ENCODE measurements at places on chromosomes 5 and 9.
A peak's percentile ranks its signal among the peaks of the same experiment; 100 is the strongest.

DNA sequence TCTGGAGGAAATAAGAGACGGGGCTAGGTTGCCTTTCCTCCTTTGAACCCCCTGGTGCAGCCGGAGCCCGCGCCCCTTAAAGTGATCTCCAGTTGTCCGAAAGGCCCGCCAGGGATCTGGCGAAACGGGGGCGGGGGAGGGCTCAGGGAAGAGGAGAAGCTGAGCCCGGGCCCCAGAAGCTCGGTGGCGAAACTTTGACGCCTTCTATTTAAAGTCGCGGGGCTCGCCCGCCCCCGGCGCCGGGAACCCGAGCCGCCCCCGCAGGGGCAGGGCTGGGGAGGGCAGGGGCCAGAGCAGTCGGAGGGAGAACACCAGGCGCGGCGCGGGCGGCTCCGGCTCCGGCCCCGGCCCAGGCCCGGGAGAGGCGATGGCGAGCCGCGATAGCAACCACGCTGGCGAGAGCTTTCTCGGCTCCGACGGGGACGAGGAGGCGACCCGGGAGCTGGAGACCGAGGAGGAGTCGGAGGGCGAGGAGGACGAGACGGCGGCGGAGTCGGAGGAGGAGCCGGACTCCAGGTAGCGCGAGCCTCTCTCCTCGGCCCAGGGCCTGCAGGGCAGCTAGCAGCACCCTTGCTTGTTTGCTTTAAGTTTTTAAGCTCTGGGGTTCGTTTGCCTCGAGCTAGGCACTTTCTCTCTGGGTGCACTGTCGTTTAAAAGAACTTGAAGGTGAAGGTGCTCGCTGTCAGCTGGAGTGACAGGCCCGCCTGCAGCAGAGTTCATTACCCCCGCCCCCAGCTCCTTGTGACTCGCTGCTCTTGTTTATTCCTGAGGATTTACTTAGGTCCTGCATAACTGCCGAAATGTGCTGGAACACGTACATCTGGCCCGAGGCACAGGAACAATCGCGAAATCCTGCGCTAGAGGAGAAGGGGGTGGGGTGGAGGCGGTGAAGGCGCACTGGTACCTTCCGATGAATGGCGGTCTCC, at the start of gene CMYA5:
CMYA5 (plus strand) TSS at position 296 of the 926 bp plus-strand sequence; CDS start at position 368, 72 bp downstream.
- no peak for DNase-seq

GRCh38 chr5:122228728-122229392, 83.2 kb upstream of the SNCAIP start:
- DNase-seq, result no peak

GRCh38 chr5:146641941-146642340, 126.0 kb upstream of the GPR151 start:
- DNase-seq, result no peak

DNA sequence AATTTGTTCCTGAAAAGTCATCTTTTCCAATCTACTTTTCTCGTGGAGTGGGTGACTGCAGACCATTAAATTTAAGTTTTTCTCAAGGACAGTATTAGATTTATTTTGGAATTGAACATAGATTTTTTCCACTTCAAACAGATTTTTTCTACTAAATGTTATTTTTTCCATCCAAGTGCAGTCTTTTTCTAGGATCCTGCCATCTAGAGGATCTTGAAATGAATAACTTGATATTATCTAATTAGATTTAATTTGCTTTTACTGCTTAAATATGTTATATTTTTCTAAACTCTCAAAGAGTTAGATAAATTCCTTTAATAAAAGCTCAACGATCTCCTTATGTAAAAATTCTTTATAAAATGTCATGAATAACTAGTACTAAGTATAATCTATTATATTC, 136.9 kb upstream of the PRR16 start:
- DNase-seq, result no peak

DNA sequence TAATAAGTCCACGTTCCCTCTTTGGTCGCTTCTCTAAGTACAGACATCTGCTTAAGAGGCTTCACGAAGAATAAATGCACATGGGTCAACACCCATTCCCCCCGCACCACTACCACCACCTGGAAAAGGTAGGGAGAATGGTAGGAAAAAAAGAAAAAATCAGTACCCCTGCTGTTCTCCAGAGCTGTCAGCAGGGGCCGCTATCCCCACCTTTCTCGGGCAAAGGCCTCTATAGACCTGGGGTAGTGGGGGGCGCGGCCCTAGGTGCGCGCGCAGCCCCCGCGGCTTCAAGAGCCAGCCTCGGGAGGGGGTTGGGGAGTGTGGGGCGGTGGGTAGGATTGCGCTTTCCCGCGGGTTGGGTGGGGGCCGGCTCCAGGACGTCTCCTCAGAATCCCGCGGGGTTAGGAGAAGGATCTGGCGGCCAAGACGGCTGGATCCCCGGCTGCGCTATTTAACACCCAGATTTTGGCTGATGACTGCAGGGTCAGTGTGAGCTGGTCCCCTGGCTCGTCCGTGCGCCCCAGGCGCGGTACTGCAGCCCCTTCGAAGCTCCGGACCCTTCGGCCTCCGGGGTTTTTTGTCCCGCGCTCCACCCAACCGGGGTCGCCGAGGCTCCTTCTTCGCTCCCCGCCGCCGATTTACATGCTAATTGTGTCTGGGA, 1.6 kb upstream of the SEMA6A start:
- DNase-seq, result no peak

- no peak for DNase-seq
Observed at GRCh38 chr5:118466418-118466817, 521.9 kb downstream of the DTWD2 start.

DNA sequence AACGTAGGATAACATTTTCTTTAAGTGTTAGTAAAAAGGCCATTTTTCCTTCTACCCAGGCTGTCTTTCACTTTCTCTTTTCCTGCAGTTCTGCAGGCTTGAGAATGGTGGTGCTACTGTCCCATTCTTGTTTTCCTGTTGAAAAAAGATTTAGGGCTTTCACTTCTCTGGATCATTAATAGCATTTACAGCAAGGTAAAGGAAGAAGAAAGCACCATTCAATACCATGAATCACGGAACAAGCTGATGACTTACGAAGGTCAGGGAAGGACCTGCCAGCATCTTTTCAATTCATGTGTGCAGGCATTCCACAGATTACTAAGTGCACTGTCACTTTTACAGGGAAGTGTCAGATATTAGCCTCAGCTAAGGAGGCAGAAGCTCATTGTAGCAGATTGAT, 292.8 kb downstream of the YTHDC2 start:
- no peak for DNase-seq

GRCh38 chr9:87564791-87565241, 67.1 kb downstream of the DAPK1 start:
- DNase-seq, result no peak

DNA sequence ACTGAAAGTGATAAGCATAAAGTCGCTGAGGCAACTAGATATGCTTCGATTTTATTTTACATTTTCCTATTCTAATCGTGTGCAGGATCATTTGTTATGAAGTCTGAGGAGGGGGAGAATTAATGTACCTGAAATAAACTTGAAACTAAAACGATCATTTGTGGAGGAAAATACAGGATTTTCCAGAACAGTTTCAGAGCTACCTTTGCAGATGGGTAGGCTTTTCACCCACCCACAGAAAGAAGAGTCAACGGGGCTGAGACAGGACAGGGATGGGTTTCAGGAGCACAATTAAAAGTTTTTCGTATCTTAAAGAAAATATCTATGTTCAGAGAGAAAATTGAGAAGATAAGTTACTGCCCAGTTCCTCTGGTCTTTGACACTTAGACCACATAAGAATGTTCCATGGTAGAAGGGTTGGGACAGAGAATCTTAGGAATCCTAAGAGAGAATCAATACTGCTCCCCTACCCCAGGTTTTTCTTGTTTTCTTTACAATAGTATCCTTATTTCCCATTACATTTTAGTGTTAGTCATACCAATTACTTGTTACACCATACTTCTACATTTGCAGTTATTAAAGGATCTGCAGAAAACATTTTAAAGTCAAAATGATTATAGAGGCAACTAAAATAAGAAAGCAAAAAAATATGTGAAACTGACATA, 211.4 kb downstream of the DEPDC1B start:
- DNase-seq, result no peak

- DNase-seq, result no peak
Observed at GRCh38 chr9:119689879-119690278, 320.6 kb upstream of the BRINP1 start.

- DNase-seq, result no peak
Observed at GRCh38 chr5:130213607-130214006, 309.3 kb downstream of the CHSY3 start.

- no peak for DNase-seq
Observed at GRCh38 chr5:91151947-91152346, 231.2 kb downstream of the ARRDC3 start.

GRCh38 chr9:98921732-98922131, 22.0 kb upstream of the COL15A1 start:
- no peak for DNase-seq

DNA sequence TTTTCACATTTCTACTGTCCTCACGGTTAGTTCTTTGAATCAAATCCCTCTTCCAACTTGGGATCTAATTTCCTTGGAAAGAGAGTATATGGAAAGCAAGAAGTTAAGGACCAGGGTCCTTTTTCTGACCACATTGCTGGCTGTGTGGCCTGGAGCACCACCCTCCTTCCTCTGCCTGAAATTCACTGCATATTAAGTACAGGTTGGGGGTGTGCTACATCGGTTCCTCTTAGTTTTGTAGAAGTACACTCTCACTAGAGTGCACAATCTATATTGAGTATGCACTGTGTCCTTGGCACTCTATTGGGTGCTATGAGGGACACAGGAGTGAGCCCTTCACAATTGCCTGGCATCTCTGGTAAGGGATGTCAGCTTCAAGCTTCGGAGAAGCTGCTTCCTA, 53.8 kb upstream of the KLF9 start:
- no peak for DNase-seq

- no peak for DNase-seq
Observed at GRCh38 chr9:90245661-90246060, 397.0 kb downstream of the DIRAS2 start.

DNA sequence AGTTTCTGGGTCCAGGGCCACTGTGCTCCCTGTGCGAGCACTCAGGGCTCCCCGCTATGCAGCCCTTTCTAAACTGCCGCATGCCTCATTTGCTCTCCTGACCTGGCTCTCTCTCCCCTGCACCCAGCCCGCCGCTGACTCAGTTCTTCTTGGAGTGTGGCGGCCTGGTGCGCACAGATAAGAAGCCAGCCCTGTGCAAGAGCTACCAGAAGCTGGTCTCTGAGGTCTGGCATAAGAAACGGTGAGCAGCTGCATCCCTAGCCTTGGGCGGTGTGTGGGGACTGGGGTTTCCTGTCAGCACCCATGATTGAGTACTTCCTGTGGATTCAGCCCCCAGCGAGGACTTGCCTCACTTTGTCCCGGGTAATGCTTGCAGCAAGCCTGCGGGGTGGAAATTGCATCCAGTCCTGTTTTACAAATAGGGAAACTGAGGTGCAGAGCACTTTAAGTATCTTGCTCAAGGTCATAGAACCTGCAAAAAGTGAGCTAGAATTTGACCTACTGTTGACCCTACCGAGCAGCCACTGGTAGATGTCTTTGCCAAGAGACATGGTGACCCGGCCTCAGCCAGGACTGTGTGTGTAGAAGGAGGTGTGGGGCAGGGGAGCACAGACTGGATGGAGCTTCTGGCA, 27.9 kb downstream of the USP20 start:
- no peak for DNase-seq

DNA sequence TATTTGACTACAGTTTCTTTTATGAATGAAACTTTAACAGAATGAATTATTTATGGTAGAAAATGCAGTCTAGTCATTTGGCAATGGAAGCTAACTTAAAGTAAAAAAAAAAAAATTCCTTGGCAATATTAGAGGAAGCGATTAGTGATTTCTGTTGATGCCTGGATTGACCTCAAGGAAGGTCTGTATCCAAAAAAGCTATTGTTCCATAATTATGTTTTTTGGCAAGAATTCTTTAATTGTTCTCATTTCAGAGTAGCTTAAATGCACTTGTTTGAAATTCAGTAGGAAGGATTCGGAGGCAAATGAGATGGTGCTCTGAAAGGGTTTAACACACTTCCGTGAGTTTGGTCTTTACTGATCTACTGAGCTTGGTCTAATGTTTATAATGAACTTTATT, 61.8 kb downstream of the ITGA1 start:
- DNase-seq, result no peak

DNA sequence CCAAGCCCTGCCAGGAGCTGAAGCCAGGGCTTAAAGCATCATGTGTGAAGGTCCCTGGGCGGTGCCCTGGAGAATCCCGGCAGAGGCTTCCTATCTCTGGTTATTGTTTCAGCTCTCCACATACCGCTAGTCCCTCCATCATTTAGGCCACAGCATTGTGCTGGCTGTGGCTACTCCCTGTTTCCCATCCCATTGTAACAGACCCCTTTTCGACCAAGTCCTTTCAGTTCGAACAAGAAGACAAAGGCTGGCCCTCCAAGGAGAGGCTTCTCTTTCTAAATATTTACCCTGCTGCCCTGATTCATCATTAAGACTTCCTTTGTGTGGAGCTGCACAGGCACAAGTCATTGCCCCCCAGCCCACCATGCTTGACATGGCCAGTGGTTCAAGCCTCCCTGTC, 41.6 kb downstream of the NEUROG1 start:
- DNase-seq, result no peak

DNA sequence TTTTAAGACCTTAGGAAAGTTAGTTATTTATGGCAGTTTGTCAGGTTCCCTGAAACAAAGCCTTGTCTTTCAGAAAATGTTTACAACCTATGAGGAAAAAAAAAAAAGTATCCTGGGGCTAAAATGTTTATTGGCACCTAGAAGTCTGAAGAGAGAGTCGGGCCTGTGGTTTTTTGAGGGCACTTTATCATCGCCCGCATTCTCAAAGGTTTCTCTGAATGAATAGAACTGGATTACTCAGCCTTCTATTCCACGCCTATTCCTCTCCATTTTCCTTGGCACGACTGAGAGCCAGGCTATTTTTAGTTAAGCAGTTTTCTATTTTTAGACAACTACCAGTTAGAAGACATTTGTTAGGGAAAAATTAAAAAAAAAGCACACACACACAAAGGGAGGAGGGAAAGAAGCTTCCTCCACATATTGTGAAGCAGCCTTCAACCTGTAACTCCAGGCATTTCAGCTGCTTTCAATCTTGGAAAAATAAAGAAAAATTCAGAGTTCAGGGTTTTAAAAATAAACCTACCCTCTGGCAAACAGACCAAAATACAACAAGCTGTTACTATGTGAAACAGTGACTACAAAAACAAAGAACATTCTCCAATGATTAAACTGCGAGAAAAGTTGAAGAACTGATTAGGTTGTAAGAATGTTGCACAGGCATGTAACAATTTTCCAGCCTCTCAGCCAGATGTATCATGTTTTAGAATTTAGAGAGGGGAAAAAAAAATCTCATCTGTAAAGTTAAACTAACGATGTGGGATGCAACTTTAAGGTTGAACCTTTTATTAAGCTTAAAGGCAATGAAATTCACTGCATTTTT, 97.0 kb downstream of the MEF2C start:
- peak; percentile 62 for DNase-seq

DNA sequence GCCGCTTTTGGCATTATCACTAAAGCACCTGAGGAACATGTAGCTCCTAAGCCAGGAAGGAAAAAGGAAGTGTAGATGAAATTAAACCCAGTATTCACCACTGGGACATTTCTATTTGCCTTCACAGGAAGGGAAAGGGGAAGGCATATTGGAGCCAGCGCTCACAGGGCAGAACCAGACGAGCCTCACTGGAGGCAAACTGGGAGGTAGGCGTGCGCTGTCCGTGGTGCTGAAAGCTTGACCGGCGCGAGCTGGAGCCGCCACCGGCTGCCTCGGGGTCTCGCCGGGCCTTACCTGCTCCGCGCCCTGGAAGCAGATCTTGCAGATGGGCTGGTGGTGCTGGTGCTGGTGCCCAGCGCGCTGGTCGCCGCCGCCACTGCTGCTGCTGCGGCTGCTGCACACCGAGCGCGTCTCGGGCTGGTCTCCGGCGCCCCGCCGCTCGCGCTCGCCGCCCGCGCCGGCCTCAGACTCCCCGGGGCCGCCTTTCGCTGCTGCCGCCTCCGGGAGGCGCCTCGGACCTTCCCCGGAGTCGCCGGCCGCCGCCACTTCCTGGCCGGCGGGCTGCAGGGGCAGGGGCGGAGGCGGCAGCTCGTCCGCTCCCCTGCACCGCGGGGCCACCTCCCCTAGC, 732 bp downstream of the MARCHF11 start:
- DNase-seq, result peak; percentile 30
